ENCODE measurements at places on chromosomes 16 and 17.

DNA sequence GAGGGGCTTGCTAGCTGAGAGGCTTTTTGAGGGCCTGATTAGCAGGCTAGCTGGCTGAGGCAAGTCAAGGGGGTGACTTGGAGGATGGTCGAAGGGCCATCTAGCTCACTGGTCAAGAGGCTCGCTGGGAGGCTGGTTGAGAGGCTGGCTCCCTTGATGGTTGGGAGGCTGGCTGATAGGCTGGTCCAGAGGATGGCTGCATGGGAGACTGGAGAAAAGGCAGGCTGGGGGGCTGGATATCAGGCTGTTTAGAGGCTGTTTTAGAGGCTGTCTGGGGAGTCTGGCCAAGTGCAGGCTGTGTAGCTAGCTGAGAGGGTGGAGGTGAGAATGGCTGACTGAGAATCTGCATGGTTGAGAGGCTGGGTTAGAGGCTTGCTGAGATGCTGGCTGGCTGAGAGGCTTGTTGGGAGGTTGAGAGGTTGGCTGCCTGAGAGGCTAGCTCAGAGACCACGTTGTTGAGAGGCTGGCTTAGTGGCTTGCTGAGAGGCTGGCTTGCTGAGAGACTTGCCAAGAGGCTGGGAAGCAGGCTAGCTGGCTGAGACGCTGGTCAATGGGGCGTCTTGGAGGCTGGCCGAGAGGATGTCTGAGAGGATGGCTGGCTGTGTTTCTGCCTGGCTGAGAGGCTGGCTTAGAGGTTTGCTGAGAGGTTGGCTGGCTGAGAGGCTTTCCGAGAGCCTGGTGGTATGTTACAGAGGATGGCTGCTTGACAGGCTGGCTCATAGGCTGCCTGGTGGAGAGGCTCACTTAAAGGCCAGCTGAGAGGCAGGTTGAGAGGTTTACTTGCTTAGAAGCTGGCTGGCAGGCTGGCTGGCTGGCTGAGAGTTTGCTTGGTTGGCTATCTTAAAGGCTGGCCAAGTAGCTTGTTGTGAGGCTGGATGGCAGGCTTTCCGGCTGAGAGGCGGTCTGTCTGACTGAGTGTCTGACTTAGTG lies 36.6 kb upstream of the ACSM2B start:
- DNase-seq = no peak

- no peak for DNase-seq
Observed at GRCh38 chr17:69749911-69750310, 325.1 kb upstream of the KCNJ16 start.

DNA sequence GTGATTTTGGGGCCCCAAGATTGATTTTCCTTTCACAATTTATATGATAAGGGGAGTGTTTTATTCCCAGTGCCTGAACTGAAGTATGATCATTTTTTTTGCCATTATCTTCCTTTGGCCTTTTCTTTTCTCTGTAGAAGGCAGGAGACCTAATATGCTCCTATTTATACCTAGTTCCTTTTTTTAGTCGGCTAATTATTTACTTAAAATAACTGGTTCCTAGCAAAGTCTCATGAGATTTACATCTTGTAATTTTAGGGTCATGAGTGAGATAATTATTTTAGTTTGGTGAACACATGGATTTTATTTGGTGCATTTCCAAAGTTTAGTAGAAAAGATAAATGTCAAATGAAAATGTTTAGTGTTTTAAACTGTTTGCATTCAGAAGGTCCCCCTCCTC lies 24.8 kb downstream of the SEC14L1 start:
- no peak for DNase-seq

DNA sequence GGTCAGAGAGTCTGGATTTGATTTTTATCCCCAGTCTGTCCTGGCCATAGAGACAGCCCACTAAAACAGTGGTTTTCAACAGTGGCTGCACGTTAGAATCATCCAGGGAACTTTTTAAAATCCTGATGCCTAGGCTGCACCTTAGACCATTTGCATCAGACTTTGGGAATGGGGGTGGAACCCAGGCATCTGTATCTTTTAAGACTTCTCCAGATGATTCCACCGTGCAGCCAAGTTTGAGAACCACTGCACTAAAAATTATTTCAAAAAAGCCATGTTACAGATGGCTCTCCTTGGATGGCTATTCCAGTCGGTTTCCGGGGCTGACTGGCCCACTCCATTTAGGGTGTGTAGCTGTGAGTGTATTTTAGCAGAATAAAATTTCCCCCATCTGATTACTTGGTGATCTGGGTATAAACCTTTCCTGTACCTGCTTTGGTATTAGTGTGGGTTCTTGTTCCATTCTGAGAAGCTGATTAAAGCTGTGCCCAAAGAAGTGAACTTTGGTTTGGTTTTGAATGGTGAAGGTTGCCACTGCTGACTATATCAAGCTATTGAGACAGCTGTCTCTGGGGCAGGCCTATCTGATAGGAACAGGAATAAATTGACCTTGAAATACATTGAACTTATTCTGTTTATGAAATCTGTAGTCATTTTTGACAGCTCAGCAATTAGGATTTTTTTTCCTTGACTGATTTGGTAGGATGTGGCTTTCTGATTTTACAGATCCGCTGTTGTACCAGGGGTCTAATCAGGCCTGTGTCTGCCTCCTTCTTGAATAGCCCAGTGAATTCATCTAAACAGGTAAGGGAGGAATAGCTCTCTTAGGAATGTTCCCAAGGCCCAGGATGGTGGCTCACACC lies 1.3 kb downstream of the ATP5MC1 start:
- no peak for DNase-seq

DNA sequence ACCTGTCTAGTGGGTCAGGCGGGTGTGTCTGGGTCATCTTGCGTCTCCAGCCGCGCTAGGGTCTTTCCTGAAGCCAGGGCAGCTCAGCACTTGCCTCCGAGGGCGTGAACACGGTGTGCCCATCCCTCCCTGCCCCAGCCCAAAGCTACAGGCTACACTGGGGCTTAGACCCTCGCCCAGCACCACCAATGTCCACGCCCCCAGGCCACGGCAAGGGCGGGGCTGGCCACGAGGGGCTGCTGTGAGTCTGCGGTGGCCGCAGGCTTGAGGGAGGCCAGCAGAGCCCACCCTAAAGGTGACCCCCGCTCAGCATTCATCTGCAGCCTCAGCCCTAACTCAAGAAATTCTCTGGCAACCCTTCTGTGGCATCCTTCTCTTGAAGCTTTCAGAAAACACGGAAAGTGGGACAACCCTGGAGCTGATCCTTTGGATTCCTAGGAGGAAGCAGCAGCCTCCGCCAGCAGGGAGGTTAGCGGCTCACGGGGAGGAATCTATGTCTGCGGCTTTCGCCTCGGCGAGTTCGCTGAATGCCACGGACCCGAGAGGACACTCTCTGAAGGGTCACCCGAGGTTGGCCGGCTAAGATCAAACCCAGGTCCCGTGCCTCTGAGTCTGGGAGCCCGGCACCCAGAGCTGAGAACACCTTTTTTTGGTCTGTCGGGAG lies 41.7 kb downstream of the TIMM22 start:
- DNase-seq = no peak
